AG09319 (cell line): ENCODE measurements at places on chromosomes 2 and 18.

DNA sequence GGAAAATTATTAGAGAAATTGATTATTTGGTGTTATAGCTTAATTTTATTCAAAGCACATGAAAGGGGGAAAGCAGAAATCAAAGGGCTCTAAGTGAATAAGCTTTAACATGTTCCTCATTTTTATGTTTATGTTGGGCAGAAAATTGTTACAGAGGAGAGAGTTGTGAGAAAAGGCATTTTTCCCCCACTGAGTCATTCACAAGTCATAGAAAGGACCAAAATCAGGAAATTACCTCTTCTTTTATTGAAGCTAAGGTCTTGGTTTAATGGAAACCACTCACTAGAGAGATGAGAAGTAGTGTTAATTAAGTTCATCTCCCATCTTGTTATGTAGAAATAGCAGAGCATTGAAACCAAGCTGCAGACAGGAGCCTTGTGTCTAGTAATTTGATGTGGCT lies 175.3 kb upstream of the THUMPD2 start:
- no peak for DNase-seq

GRCh38 chr2:148899638-148900318 lies 24.8 kb downstream of the KIF5C start:
- no peak for DNase-seq

DNA sequence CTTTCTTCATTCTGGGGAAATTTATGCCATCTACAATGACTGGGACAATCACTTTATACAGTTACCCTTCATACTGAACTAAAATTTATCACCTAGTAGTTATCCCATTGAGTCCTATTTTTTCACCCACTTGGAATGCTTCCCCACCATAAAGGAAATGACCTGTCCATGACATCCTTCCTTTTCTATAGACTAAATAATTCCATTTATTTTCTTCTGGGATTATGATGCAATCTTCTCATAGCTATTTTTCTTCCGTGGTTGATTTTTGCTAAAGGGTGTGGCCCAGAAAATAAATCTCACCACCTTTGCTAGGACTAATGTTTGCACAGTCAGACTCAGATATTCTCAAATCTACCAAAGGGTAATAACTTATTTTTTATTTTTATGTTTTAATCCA lies 186.1 kb upstream of the NRXN1 start:
- no peak for DNase-seq

- no peak for DNase-seq
These were observed 14.0 kb downstream of the ITM2C start for GRCh38 chr2:230878599-230879188.

DNA sequence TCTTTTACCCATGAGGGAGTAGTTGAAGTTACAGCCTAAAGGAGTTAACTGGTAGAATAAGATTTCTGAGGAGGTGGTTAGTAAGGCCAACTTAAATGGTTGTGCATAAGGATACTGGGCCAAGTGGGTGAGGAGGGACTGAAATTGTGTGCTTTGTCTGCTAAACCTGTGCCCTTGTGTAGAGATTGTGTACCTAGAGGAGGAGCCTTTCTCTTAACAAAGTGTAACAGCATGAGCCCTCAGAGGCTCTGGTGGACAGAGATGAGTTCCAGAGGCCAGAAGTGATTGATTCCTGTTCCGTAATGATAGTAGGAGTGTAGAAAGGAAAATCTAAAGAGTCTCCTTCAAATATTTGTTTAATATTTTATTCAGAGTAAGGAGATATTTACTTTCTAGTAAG lies 42.9 kb downstream of the OTX1 start:
- no peak for DNase-seq
